Central memory CD8-positive, alpha-beta T cell (primary cell): ENCODE measurements at places on chromosomes 12 and 14.

DNA sequence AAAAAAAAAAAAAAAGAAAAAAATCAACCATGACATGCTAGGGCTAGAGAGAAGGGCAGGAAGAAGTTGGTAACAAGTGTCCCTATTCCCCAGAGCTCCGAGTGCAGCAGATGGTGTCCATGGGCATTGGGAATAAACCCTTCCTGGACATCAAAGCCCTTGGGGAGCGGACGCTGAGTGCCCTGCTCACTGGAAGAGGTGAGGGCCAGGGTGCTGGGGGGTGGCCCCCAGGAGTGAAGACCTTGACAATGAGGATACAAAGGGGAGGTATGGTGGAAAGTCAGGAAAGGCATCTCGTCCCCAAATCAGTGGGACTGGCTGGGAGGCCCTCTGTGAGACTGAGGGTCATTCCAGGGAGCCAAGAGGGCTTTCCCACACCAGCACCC lies 11.6 kb downstream of the ZNF219 start:
- no peak for DNase-seq

GRCh38 chr12:94488463-94488862 lies 28.8 kb upstream of the CEP83 start:
- no peak for DNase-seq

DNA sequence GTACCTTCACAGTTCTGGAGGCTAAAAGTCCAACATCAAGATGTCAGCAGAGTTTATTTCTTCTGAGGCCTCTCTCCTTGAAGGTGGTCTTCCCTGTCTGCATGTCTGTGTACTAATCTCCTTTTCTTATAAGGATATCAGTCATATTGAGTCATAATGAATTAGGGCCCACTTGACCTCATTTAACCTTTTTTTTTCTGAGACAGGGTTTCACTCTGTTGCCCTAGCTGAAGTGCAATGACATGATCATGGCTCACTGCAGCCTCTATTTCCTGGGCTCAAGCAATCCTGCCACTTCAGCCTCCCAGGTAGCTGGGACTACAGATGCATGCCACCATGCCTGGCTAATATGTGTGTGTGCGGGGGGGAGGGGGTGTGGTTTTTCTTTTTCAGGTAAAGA lies 41.7 kb downstream of the PPM1H start:
- no peak for DNase-seq

GRCh38 chr14:71179066-71179465 lies 271.8 kb downstream of the PCNX1 start:
- no peak for DNase-seq

DNA sequence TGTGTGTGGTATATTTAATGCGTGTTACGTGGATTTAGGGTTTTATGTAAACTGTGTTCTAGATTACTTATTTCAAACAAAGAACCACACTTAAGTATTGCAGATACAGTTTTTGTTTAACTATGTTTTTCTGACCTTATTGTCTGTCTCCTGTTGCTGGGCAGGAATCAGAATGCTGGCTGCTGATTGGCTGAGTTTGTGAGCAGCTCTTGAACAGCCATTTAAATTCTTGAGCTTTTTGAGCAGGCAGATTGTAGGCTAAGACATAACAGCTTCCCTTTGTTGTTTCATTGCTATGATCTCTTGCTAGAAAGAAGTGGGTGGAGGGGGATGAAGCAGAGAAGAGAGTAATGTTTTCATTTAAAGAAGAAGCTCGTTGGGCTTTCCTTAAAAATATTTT lies 52.2 kb downstream of the ATF7IP start:
- DNase-seq: peak; percentile 64

- DNase-seq: no peak
Observed at GRCh38 chr12:57096748-57097553, 8.0 kb downstream of the NAB2 start.

GRCh38 chr14:23359167-23359626 lies 5.8 kb downstream of the EFS start:
- DNase-seq: no peak

DNA sequence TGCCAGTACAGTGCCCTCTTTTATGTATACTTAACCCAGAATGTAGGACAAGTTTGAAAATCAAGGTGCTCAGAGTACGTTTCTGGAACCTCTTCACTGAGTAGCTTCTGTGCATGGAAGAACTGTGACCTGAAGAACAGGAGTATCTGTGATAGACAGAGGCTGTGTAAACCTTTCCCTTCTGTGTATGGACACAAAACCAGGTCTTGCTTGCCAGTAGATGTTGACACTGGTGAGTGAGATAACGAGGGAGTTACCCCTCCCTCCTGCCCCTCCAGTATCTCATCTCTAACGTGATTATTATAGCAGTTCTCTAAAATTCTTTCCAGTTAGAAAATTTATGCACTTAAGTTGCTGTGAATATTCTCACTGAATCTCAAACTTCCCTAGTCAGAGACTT lies 170.8 kb downstream of the RPL10L start:
- no peak for DNase-seq

- DNase-seq: no peak
Observed at GRCh38 chr14:26959437-26959836, 361.6 kb upstream of the NOVA1 start.

GRCh38 chr12:42446761-42447160 lies 120.8 kb downstream of the PPHLN1 start:
- no peak for DNase-seq

DNA sequence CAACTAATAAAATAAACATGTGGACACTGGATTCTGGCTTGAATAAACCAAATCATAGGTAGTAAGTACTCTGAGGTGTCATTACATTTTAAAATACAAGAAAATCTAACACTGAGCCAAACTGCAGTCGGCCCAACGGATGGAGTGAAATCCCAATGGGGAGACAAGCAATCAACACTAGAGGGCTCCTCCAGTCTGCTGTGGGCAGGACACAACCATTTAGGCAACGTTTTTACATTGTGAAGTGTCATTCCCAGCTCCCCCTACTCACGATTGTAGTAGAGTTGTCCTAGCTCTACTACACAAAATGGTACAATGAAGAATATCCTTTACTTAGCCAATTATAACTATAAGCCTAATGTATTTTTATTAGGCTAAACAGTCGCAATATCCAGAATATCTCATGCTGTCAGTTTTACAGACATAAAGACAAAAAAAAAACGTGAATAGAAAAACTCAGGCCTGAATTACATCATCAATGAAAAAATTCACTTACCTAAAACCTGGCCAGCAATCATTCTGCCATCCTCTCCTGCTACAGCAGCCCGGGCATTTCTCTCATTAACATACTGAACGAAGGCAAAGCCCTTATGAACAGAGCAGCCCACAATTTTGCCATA lies 35.7 kb downstream of the HNRNPC start:
- no peak for DNase-seq

DNA sequence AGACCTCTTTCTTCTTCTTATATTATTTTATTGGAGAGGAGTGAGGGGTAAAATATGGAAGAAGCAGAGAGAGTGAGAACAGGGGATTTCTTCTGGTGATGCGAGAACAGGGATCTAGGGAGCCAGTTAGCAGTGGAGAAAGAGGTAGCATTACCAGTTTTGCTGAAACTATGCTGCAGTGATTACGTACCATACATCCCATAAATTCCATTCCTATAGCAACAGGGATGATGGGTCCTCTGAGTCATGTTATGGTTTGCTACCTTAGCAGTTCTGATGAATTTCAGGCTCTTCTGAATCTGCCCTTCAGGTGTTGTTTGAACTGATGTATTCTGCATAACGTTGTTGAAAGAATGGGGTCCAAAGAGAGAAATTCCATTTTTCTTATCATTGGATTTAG lies 625.4 kb upstream of the LRFN5 start:
- DNase-seq: no peak

DNA sequence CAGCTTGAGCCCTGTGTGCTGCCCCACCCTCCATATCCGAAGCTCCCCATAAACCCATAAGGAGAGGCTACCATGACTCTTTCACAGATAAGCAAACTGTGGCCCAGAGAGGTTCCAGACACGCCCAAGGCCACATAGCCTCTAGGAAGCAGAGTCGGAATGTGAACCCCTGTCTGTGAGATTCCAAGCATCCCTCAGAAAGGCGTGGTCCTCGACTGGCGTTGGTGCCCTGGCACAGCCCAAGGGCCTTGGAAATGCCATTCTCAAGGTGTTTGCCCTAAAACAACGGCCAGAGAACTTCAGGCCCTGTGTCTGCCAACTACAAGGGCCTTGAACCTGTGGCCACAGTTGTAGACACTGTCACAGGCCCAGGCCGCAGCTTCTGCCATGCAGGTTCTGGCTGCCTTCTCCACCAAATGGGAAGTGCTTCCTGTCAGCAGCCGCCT lies 8.5 kb upstream of the DIO3 start:
- no peak for DNase-seq

GRCh38 chr12:105352052-105352451 lies 21.6 kb downstream of the C12orf75 start:
- no peak for DNase-seq

DNA sequence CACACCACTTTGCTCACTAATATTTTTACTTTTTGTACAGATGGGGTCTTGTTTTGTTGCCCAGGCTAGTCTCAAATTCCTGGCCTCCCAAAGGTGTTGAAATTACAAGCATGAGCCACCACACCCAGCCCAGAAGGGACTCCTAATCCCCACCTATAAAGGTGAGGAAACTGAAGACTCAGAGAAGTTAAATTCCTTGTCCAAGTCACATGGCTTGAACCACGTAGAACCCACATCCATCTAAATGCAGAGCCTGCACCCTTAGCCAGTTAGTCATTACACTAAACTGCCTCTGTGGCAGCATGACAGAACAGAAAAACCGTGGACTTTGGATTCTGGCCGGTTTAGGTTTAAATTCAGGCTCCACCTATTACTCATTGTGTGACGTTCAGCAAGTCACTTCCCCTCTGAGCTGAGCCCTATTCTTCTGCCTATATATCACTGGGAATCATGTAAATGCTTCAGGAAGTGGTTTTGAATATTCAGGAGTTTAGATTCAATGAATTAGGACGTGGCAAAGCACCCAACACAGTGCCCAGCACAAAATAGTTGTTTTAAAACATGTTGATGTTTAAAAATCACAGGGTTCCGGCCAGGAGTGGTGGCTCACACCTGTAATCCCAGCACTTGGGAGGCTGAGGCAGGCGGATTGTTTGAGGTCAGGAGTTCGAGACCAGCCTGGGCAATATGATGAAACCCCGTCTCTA lies 3.0 kb upstream of the CORO1C start:
- no peak for DNase-seq

GRCh38 chr12:18468246-18469075 lies 207.1 kb downstream of the PIK3C2G start:
- no peak for DNase-seq

- DNase-seq: no peak
Observed at GRCh38 chr12:121738340-121738858, 25.8 kb downstream of the TMEM120B start.

- DNase-seq: no peak
Observed at GRCh38 chr12:110960795-110961194, 40.4 kb upstream of the MYL2 start.

DNA sequence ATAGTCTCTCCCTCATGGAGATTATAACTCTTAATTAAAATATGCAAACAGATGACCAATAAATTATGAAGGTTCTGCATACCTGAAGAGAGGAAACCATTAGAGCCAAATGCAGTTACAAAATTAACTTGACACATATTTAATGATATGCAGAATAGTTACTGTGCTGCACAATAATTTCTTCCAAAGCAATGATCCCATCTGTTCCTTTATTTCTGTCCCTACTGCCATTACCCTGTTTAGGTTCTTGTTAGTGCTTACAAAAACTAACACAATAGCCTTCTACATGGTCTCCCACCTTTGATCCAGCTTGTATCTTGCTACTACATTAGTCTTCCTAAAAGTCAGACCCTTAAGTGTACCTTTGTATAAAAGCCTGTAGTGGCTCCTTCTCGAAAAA lies 411.1 kb downstream of the APAF1 start:
- DNase-seq: no peak

GRCh38 chr14:25477316-25478098 lies 427.6 kb upstream of the STXBP6 start:
- DNase-seq: no peak

DNA sequence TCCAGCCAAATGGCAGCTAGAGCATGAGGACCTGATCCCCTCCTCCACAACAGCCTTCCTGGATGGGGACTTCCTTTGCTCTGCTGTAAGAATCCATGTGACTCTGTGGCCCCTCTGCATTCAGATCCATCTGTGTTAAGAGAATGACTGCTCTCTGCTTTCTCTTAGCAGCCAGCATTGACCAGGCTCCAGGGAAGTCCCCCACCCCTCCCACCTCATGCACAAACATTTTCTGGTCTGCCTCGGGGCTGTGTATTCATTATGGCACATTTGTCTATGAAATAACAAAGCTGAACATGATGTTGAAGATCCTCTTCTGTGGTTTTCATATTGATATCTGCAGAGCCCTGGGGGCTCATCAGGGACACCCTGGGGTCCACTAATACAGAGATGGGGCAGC lies 201.7 kb downstream of the NUAK1 start:
- no peak for DNase-seq

- DNase-seq: no peak
Observed at GRCh38 chr14:55867311-55867710, 250.9 kb upstream of the PELI2 start.

DNA sequence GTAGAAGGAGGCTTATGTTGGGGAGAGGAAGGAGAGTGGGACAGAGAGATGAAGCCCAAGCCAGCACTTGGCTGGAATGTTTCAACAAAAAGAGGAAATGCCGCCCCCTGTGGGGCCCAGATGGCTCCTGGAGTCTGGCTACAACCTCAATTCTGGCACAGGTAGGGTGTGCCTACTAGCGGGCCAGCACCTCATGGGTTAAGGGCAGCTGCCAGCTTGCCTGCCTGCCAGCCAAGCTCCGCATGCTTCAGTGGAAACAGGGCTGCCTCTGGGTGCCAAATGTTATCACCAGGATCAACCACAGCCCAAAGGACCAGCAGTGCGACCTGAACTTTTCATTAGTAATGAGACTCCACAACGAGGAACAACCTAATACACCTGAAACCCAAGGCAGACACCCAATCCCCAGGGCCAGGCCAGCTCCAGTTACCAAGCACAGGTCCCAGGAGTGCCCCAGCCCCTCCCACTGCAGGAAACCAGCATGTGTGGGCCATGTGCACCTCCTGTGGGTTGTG lies 11.3 kb downstream of the RAB15 start:
- no peak for DNase-seq

DNA sequence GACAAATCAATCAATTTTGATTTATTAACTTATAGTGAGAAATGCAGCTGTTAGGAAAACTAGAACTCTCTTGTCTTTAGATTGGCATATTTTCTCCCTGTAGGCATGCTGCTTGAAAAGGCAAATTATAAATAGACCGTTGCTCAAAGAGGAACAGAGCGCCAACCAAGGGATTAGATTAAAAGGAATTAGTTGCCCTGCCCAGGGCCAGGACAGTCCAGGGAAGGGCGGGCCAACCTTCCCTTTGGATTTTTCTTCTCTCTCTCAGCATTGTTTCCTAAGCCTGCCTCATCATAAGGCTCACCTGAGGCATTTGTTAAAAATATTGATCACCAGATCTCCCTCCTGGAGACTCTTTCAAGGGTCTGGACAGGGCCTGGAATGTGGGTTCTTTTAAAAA lies 8.6 kb downstream of the CIPC start:
- no peak for DNase-seq

DNA sequence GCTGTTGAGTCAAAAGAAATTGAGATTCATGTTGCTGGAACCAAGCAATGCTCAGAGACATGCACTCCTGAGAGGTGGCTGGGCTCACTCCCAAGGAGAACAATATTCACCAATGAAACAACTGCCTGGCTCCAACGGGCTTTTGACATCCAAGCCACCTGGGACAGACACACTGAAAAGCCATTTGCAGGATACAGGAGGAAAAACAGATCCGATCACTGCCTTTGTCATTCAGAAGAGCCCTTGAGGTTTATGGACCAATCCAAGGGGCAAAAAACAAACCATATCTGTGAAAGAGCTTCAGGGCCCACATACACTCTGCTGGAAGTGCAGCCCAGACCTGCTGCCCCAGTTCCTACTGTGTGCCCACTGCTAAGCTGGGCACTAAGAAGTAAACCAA lies 277.5 kb downstream of the NUAK1 start:
- no peak for DNase-seq
